ENCODE measurements at places on chromosomes 12 and 14.

- DNase-seq: no peak
Observed at GRCh38 chr12:106042037-106042436, 96.7 kb downstream of the NUAK1 start.

- peak; percentile 25 for DNase-seq
Observed at GRCh38 chr12:49369411-49370145, 2.3 kb downstream of the SPATS2 start.

DNA sequence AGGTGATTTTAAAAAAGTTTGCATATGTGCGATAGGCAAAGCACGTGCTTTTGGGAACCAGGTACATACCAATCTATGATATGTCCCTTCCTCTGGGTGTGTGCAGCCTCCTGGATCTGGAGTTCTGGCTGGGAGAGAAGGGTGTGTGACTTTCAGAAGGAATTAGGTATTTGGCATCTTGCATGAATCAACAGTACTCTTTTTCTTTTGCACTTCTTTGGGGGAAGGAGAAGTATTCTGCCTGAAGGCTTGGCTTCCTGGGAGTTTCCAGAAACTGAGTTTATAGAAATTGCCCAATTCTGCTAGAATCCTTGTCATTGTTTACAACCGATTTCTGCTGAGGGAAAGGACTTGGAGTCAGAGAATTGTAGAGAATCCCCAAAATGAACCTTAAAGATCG, 2.9 kb upstream of the CLMN start:
- no peak for DNase-seq

DNA sequence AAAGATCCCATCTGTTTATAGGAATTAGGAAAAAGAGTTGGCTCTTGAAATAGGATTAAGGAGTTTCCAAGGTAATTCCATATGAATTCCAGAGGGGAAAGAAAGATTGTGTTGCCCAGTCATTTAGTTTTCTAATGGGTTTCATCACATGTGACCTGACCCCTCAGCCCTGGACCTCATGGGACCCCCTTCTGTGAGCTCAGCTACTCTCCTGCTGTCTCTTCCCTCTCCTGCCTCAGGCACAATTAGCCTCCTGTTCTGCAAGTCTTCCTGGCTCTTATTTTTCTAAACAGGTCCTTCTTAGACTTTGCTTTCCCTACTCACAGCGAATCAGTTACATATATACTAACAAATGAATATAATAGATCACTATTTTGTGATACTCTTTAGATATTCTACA, 237.7 kb downstream of the TRHDE start:
- no peak for DNase-seq

GRCh38 chr12:12577786-12578185, 15.1 kb upstream of the DUSP16 start:
- no peak for DNase-seq

- no peak for DNase-seq
Observed at GRCh38 chr12:109995361-109995685, 845 bp downstream of the GIT2 start.

GRCh38 chr14:89388853-89389252, 28.2 kb downstream of the FOXN3 start:
- DNase-seq: no peak

GRCh38 chr12:132190834-132191500, 46.7 kb downstream of the NOC4L start:
- DNase-seq: no peak

GRCh38 chr14:62307844-62308243, 545.6 kb downstream of the SNAPC1 start:
- DNase-seq: no peak

DNA sequence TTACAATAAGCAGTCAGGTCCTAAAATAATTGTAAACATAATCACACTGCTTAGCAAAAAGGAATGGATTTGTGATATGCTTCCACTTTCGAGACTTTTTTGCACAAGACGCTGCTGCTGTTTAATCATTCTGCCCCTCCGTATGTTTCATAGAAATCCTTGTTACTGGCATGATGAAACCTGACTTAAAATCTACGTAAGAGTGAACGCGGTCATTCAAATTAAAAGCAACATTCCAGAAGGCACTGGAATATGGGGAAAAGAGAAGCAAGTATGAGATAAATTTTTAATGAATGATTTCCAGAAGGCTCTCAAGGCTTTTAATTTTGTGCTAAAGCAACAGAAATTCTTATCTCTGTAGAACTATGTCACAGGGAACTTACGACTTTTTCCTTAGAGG, 1.1 kb downstream of the CNIH1 start:
- no peak for DNase-seq

GRCh38 chr12:50740307-50740706, 23.6 kb upstream of the ATF1 start:
- DNase-seq: no peak

DNA sequence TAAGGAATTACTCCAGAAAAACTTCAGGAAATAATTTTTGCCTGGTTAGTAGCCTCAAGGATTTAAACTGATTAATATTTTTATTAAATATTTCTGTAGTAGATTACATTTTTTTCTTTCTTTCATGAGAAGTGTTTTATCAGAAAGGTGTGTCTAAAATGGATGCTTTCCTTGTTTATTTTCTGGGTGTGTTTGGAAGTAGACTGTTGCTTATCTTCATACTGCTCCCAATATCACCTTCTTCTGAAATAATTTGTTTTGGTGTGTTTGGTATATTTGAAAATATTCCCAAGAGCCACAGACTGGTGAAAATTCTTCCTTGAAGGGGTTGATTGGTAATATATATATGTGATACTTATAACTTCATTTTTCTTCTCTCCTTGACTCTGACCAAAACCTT, 10.1 kb upstream of the REP15 start:
- no peak for DNase-seq

GRCh38 chr12:132702640-132703039, 8.0 kb upstream of the PGAM5 start:
- no peak for DNase-seq

GRCh38 chr12:14810167-14810952, 3.6 kb downstream of the SMCO3 start:
- DNase-seq: no peak

DNA sequence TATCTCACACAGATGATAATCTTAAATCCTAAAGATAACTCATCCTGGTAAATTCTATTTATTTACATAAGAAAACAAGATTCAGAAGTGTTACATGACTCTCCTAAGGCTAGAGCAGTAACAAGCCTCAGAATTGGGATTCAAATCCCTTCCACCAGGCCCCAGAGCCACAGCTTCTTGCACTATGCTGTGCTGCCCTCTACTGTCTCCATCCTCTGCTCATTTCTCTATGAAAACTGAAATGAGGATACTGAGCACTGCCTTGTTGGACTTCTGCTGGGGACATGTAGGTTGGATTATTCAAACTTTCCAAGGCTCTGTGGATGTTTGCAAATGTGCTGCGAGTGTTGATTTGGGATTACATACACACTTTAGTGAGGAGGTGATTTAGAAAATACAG, 23.5 kb upstream of the C12orf50 start:
- DNase-seq: no peak

- no peak for DNase-seq
Observed at GRCh38 chr12:131355361-131356245, 355.3 kb upstream of the SFSWAP start.

DNA sequence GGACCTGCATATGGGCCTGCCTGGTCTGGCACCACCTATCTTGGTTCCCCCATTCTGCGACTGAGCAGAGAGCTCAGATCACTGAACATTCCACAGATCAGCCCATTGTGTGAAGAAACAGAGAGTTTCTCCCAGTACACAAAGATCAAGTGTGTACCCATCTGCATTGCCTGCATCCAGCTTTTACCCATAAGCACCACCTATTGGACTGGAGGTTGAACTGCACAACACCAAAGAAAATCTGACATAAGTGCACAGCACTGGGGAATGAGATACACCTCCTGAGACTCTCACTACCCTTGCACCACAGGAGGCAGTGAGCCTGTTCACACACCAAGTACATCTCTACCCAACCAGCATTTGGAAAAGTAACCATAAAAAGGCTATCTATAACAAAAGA, 362.6 kb upstream of the CLEC14A start:
- DNase-seq: no peak

DNA sequence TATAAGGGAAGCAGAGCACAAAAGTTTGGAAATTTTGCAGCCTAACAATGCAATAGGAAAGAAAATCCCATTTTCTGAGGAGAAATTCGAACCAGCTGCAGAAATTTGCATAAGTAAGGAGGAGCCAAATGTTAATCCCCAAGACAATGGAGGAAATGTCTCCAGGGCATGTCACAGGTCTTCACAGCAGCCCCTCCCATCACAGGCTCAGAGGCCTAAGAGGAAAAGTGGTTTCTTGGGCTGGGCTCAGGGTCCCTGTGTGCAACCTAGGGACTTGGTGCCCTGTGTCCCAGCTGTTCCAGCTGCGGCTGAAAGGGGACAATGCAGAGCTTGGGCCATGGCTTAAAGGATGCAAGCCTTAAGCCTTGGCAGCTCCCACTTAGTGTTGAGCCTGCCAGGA, 190.0 kb downstream of the MDGA2 start:
- DNase-seq: no peak

GRCh38 chr12:100942984-100943749, 148.6 kb downstream of the ANO4 start:
- DNase-seq: no peak

DNA sequence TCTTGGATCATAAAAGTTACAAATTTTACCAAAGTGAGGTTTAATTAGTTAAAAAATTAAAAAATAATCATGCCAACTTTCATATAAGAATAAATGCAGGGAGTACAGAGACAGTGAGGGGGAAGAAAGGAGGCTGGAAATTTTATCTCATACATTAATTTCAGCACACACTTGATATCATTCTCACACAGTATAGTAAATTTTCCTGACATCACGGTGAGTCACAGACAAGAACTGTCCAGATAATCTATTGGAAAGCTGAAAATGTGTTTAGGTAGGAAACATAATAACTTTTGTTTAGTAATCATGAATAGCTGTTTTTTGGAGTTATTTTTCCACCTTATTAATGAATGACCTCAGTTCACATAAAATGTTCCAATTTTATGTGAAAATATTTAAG, 1204.8 kb downstream of the GALC start:
- no peak for DNase-seq

DNA sequence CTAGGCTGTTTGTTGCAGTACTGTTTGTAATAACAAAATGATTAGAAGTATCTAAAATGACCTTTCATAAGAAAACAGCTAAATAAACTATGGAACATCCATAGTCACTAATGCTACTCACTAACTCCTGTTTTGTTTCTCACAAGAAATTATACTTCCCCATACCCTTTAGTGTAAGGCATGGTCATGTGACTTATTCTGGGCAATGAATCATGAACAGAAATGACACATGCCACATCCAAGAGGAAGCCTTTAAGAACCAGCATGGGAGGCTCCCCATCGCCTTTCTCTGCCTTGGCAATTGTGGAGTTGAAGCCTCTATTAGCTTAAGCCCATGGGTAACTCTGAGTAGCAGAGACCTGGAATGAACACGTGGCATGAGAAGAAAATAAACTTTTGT, 49.3 kb downstream of the KSR2 start:
- DNase-seq: no peak

- peak; percentile 94 for DNase-seq
Observed at GRCh38 chr12:68406134-68406576, 74.0 kb upstream of the MDM1 start.

- no peak for DNase-seq
Observed at GRCh38 chr14:91893669-91894068, 26.3 kb upstream of the TC2N start.

Measured in left ventricle myocardium inferior (tissue), 1 donor.